ENCODE measurements at places on chromosomes 2 and 18.
A peak's percentile ranks its signal among the peaks of the same experiment; 100 is the strongest.

DNA sequence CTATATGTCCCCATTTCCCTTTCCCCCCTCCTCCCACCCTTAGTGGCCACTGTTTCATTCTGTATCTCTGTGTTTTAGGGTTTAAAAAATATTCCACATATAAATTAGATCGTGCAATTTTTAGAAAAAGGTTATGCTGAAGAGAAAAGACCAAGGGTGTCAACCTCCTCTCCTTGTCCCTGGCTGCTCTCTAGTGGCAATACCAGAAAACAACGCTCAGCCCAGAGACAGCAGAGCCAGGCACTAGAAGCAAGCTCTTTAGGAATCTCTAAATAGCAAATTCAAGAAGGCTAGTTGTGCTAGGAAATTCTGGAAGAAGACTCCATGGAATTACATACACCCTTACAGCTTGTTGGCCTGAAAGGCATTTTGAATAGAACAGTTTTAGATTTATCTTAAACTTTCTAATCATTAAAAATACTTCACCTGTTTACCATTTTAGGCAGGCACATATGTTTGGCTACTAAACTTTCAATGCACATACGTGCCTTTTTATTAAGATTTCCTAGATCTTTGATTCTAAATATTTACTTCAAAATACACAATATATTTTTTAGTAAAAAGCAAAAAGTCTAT, 35.1 kb upstream of the RASGRP3 start:
- DNase-seq = peak; percentile 47

DNA sequence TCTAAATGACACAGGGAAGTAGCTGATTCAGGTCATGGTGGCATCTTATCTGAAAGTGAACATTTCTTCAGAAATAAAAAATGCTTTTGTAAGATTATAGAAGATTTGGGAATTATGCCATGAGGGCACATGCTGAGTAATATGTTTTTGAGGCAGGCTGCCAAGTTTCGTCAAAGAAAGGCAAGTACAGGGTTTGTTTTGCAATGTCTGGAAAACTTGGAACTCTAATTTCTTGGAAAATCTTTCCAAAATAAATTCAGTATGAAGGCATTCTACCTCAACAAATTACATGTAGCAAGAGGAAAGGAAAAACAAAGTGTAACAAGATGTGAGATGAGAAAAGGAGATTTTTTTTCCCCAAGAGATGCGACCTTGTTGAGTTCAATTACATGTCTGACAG, 167.7 kb downstream of the PLCL1 start:
- no peak for DNase-seq

- no peak for DNase-seq
These were observed 62.4 kb upstream of the ACVR1 start for GRCh38 chr2:157938556-157938955.

GRCh38 chr18:54220406-54220805, 4.1 kb downstream of the MBD2 start:
- DNase-seq = no peak

GRCh38 chr2:4175343-4175742, 472.0 kb downstream of the DCDC2C start:
- no peak for DNase-seq

DNA sequence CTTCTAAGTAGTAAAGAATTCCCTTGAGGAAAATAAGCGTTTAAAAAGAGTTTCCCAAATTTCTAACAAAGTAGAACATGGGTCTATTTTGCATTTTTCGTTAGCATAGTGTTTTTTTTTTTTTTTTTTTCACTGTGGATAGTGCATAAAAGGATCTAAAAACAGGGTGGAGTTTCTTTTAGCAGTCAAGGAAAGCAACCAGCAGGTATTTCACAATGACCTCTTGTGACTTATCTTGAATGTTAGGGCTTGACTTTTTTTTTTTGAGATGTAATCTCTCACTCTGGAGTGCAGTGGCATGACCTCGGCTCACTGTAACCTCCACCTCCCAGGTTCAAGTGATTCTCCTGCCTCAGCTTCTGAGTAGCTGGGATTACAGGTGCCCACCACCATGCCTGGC, 14.9 kb upstream of the DGKD start:
- peak; percentile 66 for DNase-seq

DNA sequence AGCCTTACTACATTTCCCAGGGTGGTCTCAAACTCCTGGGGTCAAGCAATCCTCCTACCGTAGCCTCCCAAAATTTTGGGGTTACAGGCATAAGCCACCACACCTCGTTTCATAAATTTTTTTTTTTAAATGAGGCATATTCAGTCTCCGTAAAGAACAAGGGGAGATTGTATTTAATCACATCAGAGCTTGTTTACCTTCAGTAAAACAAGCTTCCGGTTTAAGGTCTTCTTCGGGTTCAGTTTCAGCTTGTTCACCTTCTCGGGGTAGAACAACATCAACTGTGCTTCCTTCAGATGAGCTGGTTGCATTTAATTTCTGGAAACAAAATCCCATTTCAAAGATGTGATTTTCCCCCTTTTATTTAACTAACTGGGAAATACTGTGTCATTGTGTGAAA, 88.6 kb downstream of the SCN3A start:
- DNase-seq = no peak

GRCh38 chr18:49890041-49890440, 76.7 kb upstream of the ACAA2 start:
- no peak for DNase-seq

- no peak for DNase-seq
These were observed 74.7 kb upstream of the TTC39C start for GRCh38 chr18:23939896-23940295.

DNA sequence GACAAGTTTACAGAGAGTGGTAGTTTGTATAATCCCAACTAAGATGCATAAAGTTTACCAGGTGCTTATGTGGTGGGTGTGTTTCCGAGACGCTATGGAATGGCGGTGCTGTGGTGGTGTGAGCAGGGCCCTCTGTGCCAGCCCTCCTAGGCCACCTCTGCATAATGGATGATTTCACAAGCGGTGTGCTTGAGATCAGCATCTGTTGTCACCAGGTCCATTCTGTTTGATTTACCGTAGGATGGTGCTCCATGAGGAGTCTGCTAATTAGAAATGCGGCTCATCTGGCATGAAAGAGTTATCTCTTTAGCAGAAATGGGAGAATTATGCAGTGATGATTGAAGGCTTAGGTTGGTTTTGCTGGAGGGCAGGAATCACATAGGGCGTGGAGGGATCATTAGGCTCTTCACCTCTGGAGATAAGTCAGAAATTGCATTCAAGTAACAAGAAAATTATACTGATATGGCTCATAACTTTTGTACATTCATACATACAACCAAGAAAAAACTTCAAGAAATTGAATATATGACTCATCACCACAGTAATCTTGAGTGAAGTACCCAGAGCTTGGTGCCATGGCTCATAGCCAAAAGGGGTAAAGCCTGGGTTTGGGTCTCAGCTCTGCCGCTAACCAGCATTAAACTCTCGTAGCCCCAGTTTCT, 41.4 kb downstream of the CRIM1 start:
- DNase-seq = no peak

- peak; percentile 42 for DNase-seq
These were observed 59.2 kb upstream of the KLF7 start for GRCh38 chr2:207224791-207225482.

DNA sequence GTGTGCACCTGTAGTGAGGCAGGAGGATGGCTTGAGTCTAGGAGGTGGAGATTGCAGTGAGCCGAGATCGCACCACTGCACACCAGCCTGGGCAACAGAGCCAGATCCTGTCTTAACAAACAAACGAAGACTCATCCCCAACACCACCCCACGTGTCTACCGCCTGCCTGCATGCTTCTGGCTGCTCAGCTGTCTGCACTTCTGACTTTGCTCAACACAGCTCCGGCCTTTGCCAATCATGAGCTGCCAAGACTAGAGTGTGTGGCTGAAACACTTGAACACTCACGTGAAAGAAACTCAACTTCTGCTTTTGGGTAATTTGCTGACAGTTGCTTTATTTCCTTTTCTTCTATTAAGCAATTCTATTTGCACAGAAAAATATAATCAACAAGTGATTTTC, 32.1 kb upstream of the SP3 start:
- DNase-seq = peak; percentile 96

GRCh38 chr2:37786854-37787253, 115.4 kb upstream of the CDC42EP3 start:
- no peak for DNase-seq

- DNase-seq = no peak
These were observed 342.9 kb downstream of the SPAG16 start for GRCh38 chr2:213627054-213627710.
